ENCODE measurements at places on chromosomes 12 and 14. TPM values are rescaled to one million over a fixed set of nuclear protein-coding genes. Genes with fewer than 3 reads are reported as not detected.

MEG3 gene
- total RNA-seq: 587 TPM

ANO4 gene
- total RNA-seq: 0.52 TPM

CAPRIN2 gene
- 15.7 TPM for total RNA-seq

SDSL gene
- 0.52 TPM for total RNA-seq

ASCL1 gene
- total RNA-seq: not detected

HCAR3 gene
- total RNA-seq: not detected

EXOC3L4 gene
- total RNA-seq: 0.52 TPM

Data from skeletal muscle tissue (tissue), 5 donors.